ENCODE measurements at places on chromosomes 16 and 17.

- DNase-seq = no peak
Observed at GRCh38 chr16:53094013-53094630, 39.3 kb downstream of the CHD9 start.

- DNase-seq = no peak
Observed at GRCh38 chr16:48269011-48269410, 21.7 kb upstream of the ABCC11 start.

DNA sequence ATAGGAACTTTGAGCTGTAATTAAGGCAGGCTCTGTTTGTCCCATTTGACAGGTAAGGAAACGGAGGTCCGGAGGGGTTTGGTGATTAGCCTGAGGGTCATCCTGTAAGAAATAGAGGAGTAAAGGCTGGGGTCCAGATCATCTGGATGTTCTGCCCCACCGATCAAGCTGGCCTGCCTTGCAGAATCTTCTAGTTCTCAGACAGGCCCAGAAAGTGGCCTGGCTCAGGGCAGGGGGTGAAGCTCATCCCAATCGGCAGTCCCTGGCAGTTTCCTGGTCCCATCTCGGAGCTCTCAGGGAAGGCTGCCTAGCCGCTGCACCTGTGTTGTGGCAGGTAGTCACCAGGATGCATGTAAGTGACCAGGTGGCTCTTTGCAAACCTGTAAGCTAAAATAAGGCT lies 4.2 kb downstream of the PIMREG start:
- DNase-seq = no peak

- DNase-seq = no peak
Observed at GRCh38 chr17:17363638-17364337, 60.6 kb downstream of the NT5M start.

GRCh38 chr17:67109111-67109510 lies 64.8 kb downstream of the CACNG1 start:
- no peak for DNase-seq

DNA sequence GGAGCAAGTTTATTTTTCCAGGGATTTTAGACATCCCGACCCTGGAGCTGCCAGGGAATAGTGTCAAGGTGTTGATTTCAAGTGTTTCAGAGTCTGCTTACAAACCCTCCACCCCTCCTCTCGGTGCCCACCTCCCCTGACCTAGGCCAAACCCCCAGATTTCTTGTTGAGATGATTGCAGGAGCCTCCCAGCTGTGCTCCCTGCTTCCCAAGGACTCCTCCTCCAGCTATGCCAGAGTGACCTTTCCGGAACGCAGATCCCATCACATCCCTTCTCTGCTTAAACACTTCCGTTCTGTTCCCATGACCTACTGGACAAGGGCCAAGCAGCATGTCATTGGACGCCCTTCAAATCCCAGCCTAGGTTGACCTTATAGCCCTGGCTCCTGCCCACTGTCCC lies 23.7 kb upstream of the CDH1 start:
- DNase-seq = no peak

DNA sequence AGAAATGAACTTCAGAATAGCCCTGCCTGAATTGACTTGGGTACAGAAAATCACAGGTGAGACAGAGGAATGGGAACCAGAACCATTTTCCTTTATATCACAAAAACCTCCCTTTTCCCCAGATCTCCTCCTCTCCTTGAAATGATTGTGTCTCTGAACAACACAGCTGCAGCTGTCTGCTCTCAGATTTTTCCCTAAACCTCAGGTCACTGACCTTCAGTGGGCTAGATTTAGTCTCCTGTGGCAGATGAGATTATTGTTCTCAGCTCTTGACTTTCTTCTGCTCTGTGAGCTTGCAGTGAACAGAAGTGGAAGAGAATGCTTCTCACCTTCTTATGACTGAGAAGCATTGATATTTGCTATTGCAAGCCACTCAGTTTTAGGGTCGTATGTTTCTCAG lies 92.3 kb upstream of the FAM20A start:
- DNase-seq = no peak

DNA sequence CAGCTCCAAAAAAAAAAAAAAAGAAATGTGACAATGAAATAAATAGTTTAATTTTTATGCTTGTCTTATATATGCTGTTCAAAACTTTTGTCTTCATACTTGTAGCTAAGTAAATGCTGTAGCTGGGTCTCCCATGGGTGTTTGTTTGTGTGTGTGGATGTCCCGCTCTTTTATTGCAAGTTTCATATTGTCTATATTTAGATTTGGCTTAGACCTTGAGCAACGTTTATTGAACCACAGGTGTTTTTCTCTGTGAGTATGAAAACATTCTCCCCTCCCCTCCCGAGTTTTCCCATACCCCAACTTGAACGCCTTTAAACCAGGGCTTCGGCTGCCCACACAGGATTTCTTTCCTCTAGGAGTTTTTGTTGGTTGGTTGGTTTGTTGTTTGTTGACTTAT lies 45.2 kb downstream of the MFSD11 start:
- no peak for DNase-seq

GRCh38 chr16:86426063-86426642 lies 84.2 kb upstream of the FOXF1 start:
- no peak for DNase-seq

DNA sequence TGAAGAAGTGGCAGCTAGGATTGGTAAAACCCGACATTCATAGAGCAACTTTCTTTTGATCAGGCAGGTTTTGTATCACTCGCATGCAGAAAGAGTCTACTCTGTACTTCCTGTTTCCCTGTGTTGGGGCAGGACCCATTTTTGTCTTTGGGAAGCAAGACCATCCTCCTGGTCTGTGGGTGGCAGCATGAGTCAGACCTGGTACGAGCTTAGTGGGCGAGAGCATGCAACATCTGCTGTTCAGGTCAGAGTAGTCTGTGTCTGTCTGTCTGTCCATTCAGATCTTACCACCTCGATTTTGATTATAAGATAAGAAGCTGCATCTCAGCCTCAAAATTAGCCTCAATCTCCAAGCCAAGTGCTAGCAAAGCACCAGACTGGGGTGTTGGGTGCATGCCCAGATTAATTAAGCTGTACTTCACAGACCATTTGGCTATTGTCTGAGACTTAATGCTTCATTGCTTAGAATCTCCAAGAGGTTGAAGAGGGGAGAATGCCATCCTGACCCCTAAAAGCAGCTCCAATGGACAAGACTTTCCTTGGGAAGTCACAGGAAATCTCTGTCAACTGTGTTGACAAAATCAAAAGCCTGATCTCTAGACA lies 110.9 kb downstream of the XYLT1 start:
- peak; percentile 66 for DNase-seq

DNA sequence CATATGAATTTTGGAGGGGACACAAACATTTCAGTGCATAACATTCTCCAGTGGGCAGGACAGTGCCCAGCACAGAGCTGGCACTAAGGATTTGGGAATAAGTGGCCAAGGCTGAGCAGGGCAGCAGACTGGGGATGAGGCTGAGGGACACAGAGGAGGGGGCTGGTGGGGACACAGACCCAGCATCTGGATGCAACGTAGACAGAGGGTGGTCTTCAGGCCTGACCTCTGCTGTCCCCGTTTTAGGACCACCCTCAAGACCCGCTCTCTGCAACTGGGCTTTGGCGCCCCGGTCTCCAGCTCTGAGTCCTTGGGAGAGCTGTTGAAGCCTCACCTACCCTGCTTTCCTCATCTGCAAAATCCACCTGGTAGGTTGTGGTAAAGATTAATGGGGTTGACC lies 3.3 kb upstream of the PRSS33 start:
- no peak for DNase-seq

- peak; percentile 31 for DNase-seq
Observed at GRCh38 chr17:67992548-67993152, 3.6 kb downstream of the C17orf58 start.

DNA sequence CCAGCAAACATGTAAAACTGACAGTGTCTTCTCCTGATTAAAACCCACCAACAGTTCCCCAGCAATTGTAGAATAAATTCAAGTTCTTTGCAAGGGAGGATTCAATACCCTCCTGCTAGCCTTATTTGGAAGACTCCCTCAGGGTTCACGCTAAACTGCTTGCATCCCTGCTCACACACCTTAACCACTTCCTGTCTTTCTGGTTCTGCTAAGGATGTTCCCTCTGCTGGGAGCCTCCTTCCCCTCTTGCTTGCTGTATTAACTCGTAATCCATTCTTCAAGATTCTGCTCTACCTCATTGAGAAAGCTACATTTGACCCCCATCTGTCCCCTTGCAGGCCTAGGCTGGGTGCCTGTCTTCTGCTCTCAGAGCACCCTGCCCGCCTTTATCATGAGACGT lies 2.3 kb upstream of the SHISA6 start:
- no peak for DNase-seq

GRCh38 chr17:48624544-48625494 lies 1.3 kb downstream of the HOXB9 start:
- DNase-seq = no peak

DNA sequence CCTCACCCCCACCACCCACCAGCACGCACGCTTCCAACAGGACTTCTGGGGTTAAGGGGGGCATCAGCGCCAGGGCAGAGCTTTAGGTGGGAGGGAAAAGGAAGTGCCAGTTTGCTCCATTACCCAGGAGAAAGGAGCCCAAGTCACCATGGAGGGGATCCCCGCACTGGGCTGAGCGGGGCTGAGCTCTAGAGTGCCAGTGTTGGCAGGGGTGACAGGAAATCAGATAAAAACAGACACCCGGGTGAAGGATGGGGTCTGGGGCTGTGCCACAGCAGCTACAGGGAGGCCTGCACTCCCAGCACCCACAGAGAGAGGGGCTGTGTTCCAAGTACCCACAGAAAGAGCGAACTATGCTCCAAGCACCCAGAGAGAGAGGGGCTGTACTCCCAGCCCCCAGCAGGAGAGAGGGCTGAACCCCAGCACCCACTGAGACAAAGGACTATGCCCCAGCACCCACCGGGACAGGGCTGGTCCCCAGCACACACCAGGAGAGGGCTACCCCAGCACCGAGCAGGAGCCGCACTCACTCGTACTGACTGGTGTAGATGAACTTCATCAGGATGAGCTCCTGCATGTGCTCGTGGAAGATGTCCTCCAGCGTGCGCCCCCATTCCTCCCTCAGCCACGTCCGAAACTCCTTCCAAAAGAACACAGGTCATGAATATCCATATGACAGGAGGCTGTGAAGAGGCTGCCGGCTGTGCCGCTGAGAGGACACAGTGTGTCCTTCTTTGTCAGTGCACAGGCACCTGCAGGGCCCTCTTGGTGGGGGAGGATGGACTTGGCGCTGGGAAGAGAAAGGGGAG lies 18.6 kb upstream of the C16orf95 start:
- DNase-seq = no peak

DNA sequence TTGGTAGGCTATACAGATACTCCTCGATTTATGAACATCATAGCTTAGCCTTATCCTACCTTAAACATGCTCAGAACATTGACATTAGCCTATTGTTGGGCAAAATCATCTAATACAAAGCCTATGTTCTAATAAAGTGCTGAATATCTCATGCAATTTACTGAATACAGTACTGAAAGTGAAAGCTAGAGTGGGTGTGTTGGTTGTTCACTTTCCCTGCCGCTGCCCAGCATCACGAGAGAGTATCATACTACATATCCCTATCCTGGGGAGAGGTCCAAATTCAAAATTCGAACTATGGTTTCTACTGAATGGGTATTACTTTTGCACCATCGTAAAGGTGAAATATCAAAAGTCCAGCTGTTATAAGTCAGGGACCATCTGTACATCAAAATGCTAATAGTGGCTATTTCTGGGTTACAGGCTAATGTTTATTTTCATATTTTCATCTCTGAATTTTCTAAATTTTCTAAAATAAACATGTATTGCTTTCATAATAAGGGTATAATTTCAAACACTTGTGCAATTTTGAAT lies 54.5 kb downstream of the NACA2 start:
- DNase-seq = no peak

GRCh38 chr17:76911299-76912017 lies 43.3 kb downstream of the MGAT5B start:
- no peak for DNase-seq

DNA sequence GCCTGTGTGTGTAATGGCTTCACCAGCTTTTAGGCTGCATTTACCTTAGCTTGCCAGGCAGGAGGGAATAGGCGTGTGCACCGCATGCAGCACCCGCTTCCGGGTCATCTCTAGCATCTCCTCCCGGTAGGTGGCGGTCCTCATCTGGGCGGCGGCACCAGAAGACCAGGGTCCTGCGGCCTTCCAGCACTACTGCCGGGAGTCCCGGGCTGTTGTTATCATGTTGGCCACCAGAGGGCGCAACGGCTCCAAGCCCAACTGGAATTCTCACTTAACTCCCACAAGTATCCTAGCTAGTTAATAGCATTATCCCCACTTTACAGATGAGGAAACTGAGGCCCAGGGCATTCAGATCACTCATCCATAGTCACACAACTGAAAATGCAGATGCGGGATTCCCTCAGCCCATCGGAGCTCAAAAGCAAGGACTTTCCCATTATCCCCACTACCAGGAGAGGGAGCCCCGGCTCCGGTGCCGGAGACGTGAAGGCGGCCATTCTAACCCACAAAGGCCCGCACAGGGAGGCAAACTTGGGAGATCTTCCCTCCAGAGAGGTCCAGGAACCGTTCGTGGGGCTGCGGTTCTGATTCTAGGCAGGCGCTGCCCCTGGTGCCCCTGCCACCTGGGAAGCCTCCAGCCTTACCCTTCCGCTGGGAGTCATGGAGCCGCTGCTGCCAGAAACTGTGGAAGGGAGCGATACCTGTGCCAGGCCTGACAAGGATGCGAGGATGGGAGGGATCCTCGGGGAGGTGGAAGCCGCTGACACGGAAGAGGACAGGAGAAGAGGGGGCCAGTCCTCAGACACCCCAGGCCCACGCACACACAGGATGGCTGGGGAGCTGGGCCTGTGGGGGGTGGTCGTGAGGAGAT lies 23.9 kb downstream of the LGALS9 start:
- DNase-seq = peak; percentile 81

DNA sequence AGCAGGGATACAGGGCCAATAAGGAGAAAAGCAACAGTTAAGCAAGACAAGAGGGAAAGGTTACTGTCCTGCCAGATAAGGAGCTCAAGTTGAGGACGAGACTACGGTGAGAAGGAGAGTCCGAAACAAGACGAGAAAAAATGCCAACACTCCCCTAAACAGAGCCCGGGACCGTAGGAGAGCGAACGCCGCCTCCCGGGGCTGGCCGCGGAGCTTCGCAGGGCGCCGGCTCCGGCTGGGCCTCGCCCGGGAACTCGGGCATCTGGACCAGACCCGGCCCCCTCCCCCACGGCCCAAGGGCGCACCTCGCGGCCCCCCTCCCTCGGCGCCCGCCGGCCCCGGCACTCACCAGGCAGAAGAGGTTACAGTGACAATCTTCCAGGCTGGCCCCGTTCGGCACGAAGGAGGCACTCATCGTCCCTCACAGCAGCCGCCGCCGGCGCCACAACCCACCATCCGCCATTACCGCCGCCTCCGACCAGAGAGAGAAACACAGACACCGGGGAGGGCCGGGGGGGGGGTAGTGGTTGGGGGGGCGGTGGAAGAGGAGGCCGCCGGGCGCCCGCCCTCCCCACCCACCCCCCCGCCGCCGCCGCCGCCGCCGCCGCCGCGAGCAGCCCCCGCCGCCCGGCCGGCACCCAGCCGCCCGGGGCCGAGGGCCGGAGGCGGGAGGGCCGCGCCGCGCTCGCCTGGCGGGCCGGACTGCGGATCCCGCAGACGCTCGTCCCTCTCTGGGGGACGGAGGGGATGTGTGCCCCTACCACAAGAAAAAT lies at the start of gene MED13:
MED13 (minus strand) TSS at position 488 of the 773 bp plus-strand sequence; CDS start at position 415, 73 bp downstream.
- DNase-seq = peak; percentile 62

- DNase-seq = no peak
Observed at GRCh38 chr17:76530095-76530723, 7.3 kb downstream of the CYGB start.
